Panc1 (cell line): ENCODE measurements at places on chromosomes 7 and 10. TPM values are rescaled to one million over a fixed set of nuclear protein-coding genes. Genes with fewer than 3 reads are reported as not detected.

Gene TUBAL3
- total RNA-seq: not detected

Gene OGA
- 117 TPM for total RNA-seq

Gene MPP7
- 0.49 TPM for total RNA-seq

Gene UPK3B
- 9.8 TPM for total RNA-seq

Gene SLC26A4
- 0.05 TPM for total RNA-seq

Gene AGR3
- total RNA-seq: not detected

DNA sequence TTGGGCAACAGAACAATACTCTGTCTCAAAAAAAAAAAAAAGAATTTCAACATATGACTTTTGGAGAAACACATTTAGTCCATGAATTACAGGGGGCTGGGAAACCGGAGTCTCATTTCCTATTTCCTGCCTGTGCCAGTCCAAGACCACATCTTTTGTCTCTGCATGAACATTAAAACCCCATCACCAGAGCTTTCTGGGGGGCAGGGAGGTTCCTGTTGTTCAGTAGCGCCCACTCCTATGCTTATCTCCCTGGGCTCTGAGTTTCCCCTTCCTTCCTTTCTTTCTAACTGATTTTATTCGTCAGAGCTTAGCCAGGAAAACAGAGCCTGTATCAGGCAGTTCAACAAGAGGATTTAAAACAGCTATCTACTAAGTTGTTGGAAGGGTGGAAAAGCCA is 119.3 kb downstream of the CALN1 start:
- no peak for DNase-seq

DNA sequence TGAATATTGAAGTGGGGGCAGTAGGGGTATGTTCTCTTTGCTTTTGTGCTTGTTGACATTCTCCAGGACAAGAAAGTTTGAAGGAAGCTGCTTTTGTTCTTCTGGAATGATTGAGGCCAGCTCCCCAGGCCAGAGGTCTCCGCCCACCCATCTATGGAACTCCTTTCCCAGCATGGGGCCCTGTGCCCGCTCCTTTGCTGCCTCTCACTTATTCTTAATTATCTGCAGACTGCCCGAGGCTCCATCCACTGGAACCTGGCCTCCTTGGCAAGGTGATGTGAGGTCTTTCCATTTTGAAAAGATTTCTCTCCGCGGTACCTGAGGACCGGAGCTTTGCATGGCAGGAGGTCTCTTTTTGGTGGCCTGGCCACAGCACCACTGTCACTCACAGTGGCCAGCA is 39.3 kb upstream of the MKI67 start:
- DNase-seq: no peak

- DNase-seq: no peak
Measured at GRCh38 chr7:89145801-89146200, 350.3 kb upstream of the TEX47 start.

DNA sequence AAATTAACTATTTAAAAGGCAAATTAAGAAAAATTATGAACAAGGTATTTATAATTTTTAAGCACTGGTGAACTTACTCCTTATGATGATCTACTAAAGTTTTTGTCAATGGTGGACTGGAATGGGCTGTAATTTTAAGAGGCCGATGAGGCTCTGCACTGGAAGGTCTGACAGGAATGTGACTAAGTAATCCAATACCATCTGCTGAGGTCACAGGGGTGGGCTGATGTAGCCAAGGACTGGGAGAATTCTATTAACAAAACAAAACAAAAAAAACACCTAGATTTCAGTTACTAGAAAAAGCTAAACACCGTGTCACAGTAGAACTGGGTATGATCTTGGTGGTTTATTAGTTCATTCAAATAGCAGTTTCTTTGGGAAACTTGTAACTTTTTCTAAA is 75.9 kb downstream of the NRBF2 start:
- DNase-seq: no peak

DNA sequence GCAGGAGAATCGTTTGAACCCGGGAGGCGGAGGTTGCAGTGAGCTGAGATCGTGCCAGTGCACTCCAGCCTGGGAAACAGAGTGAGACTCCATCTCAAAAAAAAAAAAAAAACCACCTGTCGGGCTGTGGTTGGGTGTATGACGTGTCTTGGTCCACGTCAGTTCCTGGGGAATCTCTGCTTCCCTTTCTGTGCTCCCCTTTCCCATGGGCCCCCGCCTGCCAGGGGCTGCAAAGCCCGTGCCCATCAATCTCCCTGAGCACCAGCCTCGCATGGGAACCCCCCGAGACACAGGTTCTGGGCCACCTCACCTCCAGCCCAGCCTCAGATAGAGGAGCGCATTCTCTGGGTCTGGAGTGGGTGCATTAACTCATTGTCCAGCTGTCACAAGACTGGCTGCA is 2.3 kb upstream of the SH2B2 start:
- DNase-seq: no peak

GRCh38 chr7:149811221-149811620 is 27.0 kb upstream of the ZNF862 start:
- no peak for DNase-seq

GRCh38 chr10:49172061-49172776 is 16.0 kb downstream of the TMEM273 start:
- DNase-seq: no peak

GRCh38 chr10:116817780-116818343 is 31.4 kb upstream of the ENO4 start:
- no peak for DNase-seq

GRCh38 chr10:29635711-29636144 is 957 bp upstream of the SVIL start:
- no peak for DNase-seq

GRCh38 chr7:47271749-47272148 is 310.2 kb downstream of the TNS3 start:
- DNase-seq: no peak

- no peak for DNase-seq
Measured at GRCh38 chr10:48611133-48611532, 6.3 kb upstream of the ARHGAP22 start.

DNA sequence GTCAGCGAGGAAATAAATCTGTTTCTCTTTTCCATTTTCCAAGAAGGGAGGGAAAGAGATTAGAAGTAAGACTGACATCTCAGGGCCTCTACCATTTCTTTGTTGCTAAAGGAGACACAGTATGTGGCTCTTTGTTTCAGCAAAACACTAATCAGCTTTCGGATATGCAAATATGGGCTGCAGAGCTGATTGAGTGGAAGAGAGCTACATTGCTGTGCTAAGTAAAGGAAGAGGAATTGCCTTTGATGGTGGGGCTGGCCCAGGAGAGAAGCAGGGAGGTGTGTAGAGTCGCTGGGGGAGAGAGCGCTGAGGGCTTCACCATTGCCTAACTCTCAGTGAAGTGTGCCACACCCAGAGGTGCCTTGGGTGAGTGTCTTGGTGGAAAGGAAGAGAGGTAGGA is 284.8 kb downstream of the SDK1 start:
- DNase-seq: no peak

DNA sequence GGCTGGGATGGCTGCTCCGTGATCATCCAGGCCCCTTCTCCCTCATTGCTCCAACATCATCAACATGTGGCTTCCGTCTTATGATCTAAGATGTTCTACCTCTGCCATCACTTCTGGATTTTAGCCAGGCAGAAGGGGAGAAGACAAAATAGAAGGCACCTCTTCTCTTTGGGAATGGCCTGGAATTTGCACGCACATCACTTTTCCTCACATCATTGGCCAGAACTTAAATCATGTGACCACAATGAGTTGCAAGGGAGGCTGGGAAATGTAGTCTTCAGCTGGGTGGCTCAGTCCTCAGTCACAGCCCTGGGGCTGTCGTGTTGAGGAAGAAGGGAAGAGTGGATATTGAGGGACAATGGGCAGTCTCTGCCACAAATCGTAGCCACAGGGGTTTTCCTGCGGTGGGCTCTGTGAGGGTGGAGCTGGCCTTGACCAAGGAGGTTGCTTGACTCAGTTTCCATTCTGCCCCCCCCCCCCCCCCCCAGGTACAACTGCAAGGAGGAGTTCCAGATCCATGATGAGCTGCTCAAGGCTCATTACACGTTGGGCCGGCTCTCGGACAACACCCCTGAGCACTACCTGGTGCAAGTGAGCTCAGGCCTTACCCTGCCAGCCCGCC is 50.3 kb downstream of the PALD1 start:
- no peak for DNase-seq
